Smooth muscle cell of the coronary artery (primary cell): ENCODE measurements at places on chromosomes 3 and 15. TPM values are rescaled to one million over a fixed set of nuclear protein-coding genes. Genes with fewer than 3 reads are reported as not detected.

The C3orf49 gene
- not detected in 2 replicates for total RNA-seq

The IGSF11 gene
- total RNA-seq, result 0.08 and 0.12 TPM in 2 replicates

The CA12 gene
- 24.0 and 204 TPM in 2 replicates for total RNA-seq

The MEGF11 gene
- not detected in 2 replicates for total RNA-seq

The TTLL13 gene
- total RNA-seq, result 0.12 TPM in 1 of 2 replicates, not detected in the other

The KIF15 gene
- 0.70 and 3.5 TPM in 2 replicates for total RNA-seq

The LIPH gene
- total RNA-seq, result under 0.01 and 0.90 TPM in 2 replicates

The CCDC13 gene
- total RNA-seq, result 0.23 and 0.47 TPM in 2 replicates

The APOD gene
- 0.08 and 11.8 TPM in 2 replicates for total RNA-seq

The GOLGA8N gene
- 4.2 and 6.6 TPM in 2 replicates for total RNA-seq

The CX3CR1 gene
- total RNA-seq, result under 0.01 TPM in 1 of 2 replicates, not detected in the other

The OTOL1 gene
- not detected in 2 replicates for total RNA-seq

The CCDC12 gene
- 27.3 and 43.8 TPM in 2 replicates for total RNA-seq

The MTFMT gene
- 7.0 and 10.7 TPM in 2 replicates for total RNA-seq

The COL6A5 gene
- 0.12 TPM in 1 of 2 replicates, not detected in the other for total RNA-seq

The RTP1 gene
- under 0.01 TPM in 1 of 2 replicates, not detected in the other for total RNA-seq

The FOXB1 gene
- not detected in 2 replicates for total RNA-seq

The MESP1 gene
- 0.15 TPM in 1 of 2 replicates, not detected in the other for total RNA-seq

The TIGIT gene
- total RNA-seq, result not detected in 2 replicates

The CACNA2D2 gene
- under 0.01 TPM in 1 of 2 replicates, not detected in the other for total RNA-seq

The ONECUT1 gene
- not detected in 2 replicates for total RNA-seq

The SPINK8 gene
- not detected in 2 replicates for total RNA-seq

The ATP13A4 gene
- 0.23 TPM in 2 replicates for total RNA-seq

The TM4SF18 gene
- total RNA-seq, result 0.15 and 2.5 TPM in 2 replicates

The MAGEL2 gene
- under 0.01 TPM in 2 replicates for total RNA-seq

The CLSTN2 gene
- total RNA-seq, result 0.82 and 0.98 TPM in 2 replicates

The LRRK1 gene
- total RNA-seq, result 5.9 and 8.0 TPM in 2 replicates

The GOLGA6L7 gene
- total RNA-seq, result not detected in 2 replicates

The XIRP1 gene
- total RNA-seq, result not detected in 2 replicates
